ENCODE measurements at places on chromosomes 7 and 10.

- no peak for DNase-seq
These were observed 42.9 kb downstream of the MALSU1 start for GRCh38 chr7:23341846-23342598.

DNA sequence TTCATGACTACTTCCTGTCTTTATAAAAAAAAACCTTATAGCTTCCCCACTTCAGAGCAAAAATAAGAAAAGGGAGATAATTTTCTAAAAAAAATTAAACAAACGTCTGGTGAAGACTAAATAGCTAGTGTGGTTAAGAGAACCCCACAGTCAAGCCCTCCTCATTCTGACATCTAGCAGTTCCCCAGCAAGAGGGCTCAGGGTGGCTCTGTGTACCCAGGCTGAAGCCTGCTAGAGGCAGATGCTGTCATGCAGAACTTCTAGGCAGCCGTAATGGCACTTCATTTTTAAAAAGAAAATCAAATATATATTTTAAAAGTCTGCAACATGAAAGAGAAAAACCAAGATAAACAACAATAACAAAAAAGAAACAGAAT, 223.1 kb upstream of the KLF14 start:
- no peak for DNase-seq

GRCh38 chr10:1119027-1119426, 62.8 kb downstream of the WDR37 start:
- DNase-seq, result no peak

DNA sequence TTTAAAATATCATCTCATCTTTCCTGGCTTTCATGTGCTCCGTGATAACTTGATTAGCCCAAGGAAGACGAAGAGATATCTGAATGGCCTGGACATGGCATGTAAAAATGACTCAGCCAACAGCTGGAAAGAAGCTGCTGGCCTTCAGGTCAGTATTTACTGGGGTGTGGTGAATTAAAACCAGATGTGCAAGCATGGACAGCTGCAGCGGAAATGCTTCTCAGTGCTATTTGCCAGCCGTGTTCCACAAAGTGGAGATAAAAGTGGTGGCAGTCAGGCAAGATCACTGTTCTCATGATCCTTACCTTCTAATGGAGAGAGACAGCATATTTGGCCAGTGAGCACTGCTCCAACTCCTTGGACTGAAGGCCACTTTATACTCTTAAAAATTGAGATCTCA, 203.1 kb upstream of the VSTM2A start:
- DNase-seq, result no peak

- no peak for DNase-seq
These were observed 44.8 kb downstream of the GNAT3 start for GRCh38 chr7:80467069-80467468.

- no peak for DNase-seq
These were observed 25.8 kb downstream of the STEAP1 start for GRCh38 chr7:90180011-90180585.

GRCh38 chr10:101014966-101015581, 15.5 kb downstream of the LZTS2 start:
- DNase-seq, result no peak

DNA sequence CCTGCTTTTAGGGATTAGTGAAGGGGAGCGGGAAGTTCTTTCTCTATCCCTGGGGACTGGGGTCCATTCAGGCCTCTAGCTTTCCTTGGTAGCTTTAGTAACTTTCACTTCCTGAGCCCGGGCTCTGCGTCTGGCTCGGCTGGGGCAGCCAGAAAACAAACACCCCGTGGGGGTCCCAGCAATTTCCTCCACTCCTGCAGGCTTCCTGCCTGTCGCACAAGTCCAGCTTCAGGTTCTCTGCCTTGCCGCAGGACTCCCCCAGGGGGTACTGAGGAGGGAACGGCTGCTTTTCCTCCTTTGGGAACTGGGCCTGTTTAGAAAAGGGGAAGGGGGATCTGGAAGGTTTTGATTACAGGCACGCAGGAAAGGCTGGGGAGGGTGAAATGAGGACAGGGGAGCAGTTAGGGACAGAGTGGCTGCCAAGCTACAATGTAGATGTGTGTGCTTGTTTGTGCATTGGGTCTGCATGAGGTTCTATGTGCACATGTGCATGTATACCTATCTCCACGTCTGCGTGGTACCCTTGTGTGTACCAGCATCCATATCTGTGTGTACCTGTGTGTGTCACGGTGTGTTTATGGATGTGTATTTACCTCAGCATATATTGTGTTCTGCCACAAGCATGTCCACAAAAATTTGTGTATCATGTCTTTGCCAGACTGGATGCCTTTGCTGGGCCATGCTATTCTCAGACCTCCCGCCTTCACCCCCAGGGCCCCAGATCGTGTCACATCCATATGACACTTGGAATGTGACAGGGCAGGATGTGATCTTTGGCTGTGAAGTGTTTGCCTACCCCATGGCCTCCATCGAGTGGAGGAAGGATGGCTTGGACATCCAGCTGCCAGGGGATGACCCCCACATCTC, 2.0 kb downstream of the KAZALD1 start:
- no peak for DNase-seq

GRCh38 chr10:108904163-108904838, 1019.0 kb downstream of the XPNPEP1 start:
- no peak for DNase-seq

DNA sequence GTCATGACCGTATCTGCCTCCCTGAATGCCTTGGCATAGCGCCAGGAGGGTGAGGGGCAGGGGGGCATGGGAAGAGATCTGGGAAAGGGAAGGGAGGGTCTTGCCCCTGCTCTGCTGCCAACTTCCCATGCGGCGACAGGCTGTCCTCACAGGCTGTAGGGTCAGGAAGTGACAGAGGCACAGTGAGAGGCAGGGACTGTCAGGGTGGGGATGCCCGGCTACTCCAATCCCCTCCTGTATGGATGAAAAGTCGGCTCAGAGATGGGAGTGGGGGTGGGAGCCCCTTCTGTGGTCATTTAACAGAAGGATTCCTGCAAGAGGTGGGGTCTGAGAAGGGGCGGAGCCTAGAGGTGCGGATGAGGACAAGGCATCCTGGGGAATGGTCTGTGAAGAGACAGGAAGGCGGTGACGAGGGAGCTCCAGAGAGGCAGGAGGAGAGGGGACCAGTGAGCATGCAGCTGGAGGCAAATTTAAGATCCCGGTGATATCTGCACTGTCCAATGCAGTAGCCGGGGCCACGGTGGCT, 20.8 kb upstream of the UNC5B start:
- no peak for DNase-seq

All from stimulated activated CD8-positive, alpha-beta memory T cell treated with anti-CD3 and anti-CD28 coated beads, Interleukin-15, amount 100 ng/mL, for 48 hours (primary cell).